Activated CD8-positive, alpha-beta memory T cell treated with anti-CD3 and anti-CD28 coated beads, Interleukin-2, amount 50 U/mL, for 48 hours (primary cell): ENCODE measurements at places on chromosomes 2 and 18.

DNA sequence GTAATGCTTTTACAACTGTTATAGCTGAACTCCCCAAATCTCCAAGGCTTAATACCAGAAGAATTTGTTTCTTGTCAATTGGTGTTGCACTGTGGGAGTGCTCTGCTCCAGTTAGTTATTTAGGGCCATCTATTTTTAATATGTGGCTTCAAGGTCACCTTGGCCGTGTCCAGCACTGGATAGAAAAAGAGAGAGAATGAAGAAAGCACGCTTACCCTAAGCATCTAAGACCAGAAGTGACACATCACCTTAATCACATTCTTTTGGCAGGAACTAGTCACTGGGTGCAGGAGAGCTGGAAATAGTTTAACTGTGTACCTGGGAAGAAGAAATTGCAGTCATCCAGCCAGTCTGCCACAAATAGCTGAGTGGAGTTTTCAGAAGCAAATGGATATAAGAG is 78.8 kb downstream of the VWC2L start:
- no peak for DNase-seq

DNA sequence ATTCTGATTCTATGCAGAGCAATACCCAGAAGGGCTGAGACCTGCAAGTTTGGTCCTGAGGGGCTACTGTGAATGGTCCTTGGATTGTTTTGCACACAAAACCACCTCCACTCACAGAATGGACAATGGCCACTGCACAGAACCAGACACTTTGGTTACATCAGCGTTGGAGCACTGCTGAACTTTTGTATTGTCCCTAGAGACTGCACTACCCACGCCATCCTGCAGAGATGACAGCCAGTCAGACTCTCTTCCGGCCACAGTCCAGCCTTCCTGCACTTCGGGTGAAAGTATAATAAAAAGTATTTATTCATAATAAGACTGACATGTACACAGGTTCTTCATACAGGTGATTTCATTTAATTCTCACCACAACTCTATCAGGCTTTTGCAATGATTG is 35.7 kb downstream of the CELF4 start:
- no peak for DNase-seq

- no peak for DNase-seq
Measured at GRCh38 chr2:236883819-236884218, 201.9 kb upstream of the COPS8 start.

DNA sequence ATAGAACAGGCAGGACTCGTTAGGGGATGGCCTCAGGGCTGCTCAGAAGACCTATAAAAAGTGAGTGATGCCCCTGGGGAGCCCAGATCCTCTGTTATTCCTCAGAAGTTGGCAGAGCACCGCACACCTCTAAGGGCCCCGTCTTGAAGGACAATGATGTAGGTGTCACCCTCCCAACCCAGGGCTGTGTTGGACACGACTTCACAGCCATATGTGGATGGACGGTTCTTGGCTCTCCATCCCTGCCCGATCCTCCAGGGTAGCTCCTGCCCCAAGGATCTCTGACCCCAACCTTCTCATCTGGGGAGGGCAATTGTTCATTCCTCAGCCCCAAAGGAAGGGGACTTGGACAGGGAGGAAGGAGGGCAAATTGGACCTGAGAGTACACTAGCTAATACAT is 246.1 kb downstream of the DYSF start:
- DNase-seq, result no peak

DNA sequence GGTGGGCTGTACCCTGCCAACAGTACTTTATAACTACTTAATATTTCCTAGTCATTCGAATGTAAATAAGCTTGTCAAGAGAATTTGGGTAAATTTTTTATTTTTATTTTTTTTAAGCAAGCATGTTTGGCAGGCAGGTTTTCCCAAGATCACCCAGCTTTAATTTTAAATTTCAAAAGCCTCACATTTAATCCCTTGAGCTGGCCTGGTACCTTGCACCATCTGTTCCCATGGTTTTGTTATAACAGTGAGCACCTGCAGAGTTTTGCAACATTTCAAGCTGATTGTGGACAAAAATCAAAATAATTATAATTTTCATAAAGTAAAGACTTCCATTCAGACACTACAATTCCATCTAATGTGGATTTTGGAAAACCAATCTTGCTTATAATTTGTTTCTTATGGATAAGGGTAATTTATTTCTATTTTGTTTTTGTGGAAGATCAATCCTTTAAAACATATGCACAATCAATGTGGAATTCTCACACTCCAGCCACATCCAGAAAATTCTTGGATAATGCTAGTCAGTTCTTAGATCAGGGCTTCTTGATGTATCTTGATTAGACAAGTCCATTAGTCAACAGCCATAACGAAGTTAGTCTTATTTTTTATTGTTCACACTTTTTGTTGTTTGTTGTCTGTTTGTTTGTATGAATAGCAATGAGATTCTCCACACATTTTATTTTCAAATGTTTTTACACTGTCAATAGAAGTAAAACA is 689.3 kb downstream of the NR4A2 start:
- DNase-seq, result no peak

GRCh38 chr2:157596992-157597681 is 31.5 kb downstream of the ACVR1C start:
- DNase-seq, result peak; percentile 75

DNA sequence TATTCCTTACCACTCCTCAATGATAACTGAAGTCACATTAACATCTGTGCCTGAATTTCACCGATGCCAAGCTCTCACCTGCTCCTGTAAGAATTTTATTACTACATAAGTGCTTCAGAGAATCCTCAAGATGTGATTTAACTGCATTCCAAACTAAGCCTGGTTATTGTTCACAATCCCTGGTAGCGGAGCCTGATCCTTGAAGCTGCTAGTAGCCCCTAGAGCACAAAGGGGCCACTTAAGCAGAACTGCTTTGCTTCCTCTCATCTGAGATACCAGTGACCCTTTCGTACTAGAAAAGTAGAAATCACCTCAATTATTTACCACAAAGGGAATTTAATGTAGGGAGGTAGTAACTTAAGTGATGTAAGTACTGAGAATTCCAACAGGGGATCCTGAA is 529.6 kb downstream of the CPS1 start:
- no peak for DNase-seq

GRCh38 chr2:233325256-233325655 is 17.6 kb downstream of the SAG start:
- DNase-seq, result no peak

- no peak for DNase-seq
Measured at GRCh38 chr2:28709101-28709500, 42.5 kb upstream of the PPP1CB start.

DNA sequence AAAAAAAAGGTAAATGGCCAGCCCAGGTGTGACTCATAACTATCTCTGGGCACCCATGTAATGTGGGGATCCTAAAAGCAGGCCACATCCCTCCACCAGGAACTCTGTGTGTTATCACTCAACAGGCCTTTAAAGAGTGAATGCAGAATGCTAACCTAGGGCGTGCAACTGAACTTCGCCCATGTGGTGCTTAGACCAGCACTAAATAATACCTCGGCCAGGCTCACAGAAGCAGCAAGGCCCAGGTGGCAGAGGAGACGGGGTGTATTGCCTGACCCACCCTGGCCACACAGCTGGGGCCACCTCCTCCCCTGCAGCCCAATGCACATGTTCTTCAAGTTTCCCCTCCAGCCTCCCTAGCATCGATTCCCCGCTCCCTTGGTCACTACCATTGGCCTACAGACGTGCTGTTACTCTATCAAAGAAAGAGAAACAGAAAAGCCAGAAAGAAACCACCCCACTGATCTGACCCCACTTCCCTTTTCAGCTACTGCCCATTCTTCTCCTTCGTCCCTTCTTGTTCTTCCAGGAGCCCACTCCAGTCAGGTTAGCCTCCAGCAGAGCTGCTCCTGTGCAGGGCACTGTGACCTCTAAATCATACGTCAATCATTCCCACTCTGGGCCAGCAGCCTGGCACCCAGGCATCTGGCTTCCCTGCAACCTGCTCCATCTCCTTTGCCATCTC is 22.0 kb downstream of the FAM178B start:
- DNase-seq, result no peak

DNA sequence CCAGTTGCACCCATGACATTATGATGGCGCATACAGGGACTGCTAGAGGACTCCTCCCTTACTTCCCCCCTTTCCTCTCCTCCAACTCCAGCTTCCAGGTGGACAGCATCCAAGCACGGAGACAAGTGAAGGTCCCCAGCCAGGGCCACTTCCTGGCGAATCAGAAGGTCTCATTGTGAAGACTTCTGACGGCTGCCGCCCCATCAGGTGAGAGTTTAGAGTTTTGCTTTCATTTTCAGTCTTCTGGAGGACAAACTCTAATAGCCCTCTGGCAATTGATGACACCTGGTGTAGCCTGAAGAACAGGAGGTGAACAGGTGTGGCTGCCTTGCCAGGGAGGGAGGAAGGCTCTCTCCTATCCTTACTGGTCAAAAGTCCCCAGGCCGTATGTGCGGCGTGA is 77.3 kb upstream of the KCNH7 start:
- no peak for DNase-seq

GRCh38 chr2:64654063-64654811 is 524 bp upstream of the SERTAD2 start:
- DNase-seq, result peak; percentile 83

GRCh38 chr2:171412571-171413175 is 21.1 kb downstream of the METTL8 start:
- DNase-seq, result no peak

DNA sequence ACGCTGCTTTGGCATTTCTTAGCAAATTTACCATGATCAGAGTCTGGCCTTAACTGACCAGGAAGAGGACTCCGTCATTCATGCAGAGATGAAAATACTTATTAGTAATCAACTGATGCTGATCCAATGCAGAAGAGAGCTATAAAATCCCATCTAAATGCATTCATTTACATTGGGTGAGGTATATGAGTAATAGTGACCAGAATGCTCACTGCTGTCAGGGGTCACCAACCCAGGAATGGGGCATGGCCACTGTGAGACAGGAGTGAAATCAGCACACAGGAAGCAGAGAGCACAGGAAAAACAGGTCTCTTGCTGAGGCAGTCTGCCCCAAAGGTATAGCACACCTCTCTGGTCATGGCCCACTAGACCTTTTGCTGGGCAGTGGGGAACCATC is 68.1 kb upstream of the TMEM247 start:
- no peak for DNase-seq

- DNase-seq, result no peak
Measured at GRCh38 chr2:37993143-37993542, 68.1 kb downstream of the RMDN2 start.

DNA sequence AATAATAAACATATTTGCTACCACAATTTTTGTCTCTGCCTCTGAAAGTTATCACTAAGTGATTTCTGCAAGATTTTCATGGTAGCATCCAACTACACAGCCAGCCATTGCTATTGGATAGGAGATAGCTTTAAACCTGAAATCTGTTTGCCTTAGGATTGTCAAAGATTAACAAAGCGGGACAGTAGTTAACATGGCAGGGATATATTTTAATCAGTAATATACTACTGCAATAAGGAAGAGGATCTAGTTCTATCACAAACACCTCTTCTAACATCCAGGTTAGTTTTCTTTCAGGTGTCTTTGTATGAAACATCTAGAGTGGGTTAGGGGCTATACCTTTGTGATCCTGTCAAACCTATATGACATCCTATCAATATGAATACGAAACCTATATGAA is 641.3 kb downstream of the DPP10 start:
- no peak for DNase-seq

DNA sequence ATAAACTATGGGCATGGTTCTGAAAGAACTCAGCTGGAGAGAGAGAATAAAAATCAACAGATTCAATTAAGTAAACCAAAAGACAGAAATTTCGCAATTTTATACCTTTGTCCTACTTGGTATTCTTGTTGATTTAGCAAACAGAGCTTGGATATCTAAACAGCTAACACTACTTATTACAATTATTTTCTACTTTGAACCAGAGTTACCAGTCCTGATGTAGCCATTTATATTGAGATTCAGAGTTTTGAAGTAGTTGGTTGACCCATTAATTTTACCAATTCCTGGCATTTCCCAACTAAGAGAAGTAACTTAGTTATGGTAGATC is 48.9 kb downstream of the ASXL2 start:
- no peak for DNase-seq

- peak; percentile 78 for DNase-seq
Measured at GRCh38 chr18:76721207-76721996, 101.0 kb upstream of the ZNF236 start.

DNA sequence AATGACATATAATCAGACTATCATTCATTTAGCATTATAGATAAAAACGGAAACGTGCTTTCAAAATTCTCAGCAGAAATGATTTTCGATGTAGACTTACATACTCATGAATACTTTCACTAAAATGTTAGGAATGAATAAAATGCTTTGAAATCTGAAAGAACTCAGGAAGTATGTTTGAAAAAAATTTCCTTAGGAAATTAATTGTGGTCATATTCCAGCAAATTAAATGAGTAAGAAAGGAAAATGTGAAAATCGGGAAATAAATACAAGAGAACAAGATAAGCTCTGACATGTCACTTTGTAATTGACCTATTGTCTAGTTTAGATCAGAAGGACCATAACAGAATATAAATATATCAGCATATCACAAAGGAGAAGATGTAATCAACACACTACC is 981.0 kb upstream of the CDH2 start:
- no peak for DNase-seq

- no peak for DNase-seq
Measured at GRCh38 chr2:171319164-171319810, 114.5 kb downstream of the METTL8 start.

GRCh38 chr18:56469582-56469981 is 168.8 kb downstream of the TXNL1 start:
- no peak for DNase-seq

- no peak for DNase-seq
Measured at GRCh38 chr2:2641541-2642410, 310.7 kb upstream of the MYT1L start.

- no peak for DNase-seq
Measured at GRCh38 chr2:64862623-64863022, 126.6 kb upstream of the SLC1A4 start.

DNA sequence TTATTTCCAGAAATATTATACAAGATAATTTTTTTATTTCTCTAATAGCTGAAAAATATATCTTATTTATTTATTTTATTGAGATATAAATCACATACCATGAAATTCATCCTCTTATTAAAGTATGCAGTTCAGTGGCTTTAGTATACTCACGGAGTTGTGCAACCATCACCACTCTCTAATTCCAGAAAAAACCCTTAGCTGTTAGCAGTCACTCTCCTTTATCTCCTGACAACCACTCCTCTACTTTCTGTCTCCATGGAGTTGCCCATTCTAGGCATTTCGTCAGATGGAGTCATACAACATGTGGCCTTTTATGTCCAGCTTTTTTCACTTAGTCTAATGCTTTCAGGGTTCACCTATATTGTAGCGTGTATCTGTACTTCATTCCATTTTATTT is 66.5 kb downstream of the TCF7L1 start:
- DNase-seq, result no peak

GRCh38 chr2:167293172-167293781 is 405.0 kb downstream of the XIRP2 start:
- peak; percentile 52 for DNase-seq
